ENCODE measurements at places on chromosomes 11 and 22.

- no peak for DNase-seq
These were observed 27.7 kb downstream of the CACNA1I start for GRCh38 chr22:39598017-39598965.

DNA sequence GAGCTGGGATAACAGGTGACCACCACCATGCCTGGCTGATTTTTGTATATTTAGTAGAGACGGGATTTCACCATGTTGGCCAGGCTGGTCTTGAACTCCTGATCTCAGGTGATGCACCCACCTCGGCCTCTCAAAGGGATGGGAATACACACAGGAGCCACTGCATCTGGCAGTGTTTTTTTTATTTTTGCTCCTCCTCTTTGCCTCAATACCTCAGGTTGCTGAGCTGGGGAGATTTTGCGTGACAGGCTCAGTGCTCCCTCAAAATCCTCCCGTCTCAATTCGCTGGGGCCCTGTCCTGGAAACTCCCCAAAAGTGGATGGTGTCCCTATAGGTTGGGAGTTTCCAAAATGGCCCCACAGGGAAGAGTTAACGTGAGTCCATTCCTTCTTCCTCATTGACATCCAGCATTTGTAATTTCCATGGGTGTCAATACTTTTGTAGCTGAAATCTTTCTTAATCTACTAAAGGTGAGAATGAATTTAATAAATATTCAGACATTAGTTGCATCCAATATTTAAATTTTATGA, 71.8 kb downstream of the GGTLC2 start:
- no peak for DNase-seq

DNA sequence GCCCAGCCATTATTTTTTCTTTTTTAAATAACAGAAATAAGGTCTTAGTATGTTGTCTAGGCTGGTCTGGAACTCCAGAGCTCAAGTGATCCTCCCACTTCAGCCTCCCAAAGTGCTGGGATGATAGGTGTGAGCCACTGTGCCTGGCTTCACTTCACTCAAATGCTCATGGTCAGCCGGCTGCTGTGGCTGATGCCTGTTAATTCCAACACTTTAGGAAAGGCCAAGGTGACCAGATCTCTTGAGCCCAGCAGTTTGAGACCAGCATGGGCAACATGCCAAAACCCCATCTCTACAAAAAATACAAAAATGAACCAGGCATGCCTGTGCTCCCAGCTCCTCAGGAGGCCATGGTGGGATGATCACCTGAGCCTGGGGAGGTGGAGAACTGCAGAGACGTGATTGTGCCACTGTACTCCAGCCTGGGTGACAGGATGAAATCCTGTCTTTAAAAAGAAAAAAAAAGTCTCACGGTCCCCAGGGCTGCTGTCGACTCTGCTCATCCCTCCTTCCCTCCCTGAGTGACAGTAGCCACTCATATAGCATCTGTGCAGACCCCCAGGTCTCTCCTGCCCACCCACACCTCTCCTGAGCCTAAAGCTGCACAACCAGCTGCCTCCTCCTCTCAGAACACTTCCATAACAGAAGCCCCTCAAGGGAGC, 3.6 kb downstream of the YDJC start:
- DNase-seq: no peak

GRCh38 chr22:28802595-28803123, 2.3 kb upstream of the XBP1 start:
- DNase-seq: no peak

GRCh38 chr11:9020916-9021315, 17.1 kb upstream of the NRIP3 start:
- no peak for DNase-seq

GRCh38 chr11:109350091-109350490, 71.9 kb upstream of the C11orf87 start:
- DNase-seq: no peak

GRCh38 chr11:45216031-45216430, 69.6 kb downstream of the PRDM11 start:
- no peak for DNase-seq

- DNase-seq: no peak
These were observed 56.1 kb downstream of the MICAL2 start for GRCh38 chr11:12166299-12167060.

GRCh38 chr11:118211006-118211405, 13.8 kb downstream of the JAML start:
- no peak for DNase-seq

- no peak for DNase-seq
These were observed 136.4 kb upstream of the SYN3 start for GRCh38 chr22:33194529-33195077.

GRCh38 chr11:56917708-56918400, 70.9 kb upstream of the OR5AK2 start:
- no peak for DNase-seq
